ENCODE measurements at places on chromosomes 5 and 9.

DNA sequence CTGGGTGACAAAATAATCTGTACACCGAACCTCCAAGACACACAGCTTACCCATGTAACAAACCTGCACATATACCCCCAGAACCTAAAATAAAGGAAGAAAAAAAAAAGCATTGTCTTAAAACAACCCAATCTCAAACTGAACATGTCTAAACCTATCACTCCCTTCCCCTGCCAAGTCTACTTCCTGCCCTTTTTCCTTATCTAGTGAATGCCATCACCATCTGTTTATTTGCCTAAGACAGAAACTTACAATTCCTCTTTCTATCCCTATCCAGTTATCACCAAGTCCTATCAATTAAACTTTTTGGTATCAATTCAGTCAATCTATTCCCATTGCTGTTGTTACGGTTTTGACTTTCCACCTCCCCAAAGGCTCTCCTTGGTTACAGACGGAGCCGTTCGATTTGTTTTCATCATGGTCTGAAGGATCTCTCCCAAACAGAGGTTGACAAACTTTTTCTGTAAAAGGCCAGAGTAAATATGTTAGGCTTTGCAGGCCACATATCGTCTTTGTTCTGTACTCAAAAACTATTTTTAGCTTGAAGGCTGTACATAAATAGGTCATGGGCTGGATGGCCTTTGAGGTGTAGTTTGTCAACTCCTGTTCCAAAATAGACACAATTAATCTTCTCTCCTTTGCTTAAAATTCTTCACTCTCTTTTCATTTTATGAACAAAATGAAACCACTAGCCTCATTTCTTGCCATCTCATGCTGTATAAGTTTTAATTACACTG lies 12.1 kb downstream of the NOL8 start:
- no peak for DNase-seq

- DNase-seq: no peak
Observed at GRCh38 chr5:79521156-79521555, 7.2 kb upstream of the HOMER1 start.

DNA sequence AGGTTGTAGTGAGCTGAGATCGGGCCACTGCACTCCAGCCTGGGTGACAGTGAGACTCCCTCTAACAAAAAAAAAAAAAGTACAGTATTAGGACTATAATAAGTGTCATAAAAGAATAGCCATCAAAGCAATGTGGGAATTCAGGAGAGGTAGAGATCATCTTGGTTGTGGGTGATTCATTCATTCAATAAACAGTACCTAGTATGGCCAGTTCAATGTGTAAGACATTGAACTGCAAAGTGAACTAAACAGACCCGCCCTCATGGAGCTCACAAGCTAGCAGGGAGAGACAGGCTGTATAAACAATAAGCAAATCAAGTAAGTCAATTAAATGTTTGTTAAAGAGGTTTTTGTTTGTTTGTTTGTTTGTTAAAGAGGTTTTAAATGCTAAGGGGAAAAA lies 146.1 kb upstream of the RANBP3L start:
- no peak for DNase-seq

DNA sequence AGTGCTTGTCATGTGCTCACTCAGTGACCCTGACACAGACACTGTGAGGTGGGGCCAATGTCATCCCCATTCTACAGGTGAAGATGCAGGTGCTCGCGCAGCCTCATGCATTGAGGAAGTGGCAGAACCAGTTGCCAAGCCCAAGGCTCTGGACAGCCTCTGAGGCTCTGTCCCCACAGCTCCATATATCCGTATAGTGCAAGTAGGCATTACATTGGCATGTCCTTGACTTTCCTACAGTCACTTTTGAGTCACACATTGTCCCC lies 58.8 kb upstream of the ANGPTL2 start:
- no peak for DNase-seq

DNA sequence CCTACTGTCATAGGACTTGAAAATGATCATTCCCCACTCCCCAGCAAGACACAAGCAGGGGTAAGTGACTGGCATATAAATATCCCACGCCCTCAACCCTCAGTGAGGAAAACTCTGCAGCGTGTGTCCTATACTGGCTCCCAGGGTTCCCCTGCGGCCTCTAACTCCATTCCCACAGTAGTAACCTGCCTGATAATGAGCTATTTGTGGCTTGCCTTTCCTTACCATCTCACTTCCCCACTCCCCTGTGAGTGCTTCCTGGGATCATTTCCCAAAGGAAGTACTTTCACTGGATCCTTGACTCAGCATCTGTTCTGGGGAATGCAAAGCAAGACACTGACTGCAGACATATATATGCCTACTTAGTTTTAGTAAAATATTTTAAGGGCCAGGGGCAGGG lies 14.3 kb downstream of the CDC14B start:
- DNase-seq: no peak

- DNase-seq: no peak
Observed at GRCh38 chr9:73411494-73411893, 259.8 kb downstream of the ANXA1 start.
